ENCODE measurements at places on chromosomes 2 and 18.

DNA sequence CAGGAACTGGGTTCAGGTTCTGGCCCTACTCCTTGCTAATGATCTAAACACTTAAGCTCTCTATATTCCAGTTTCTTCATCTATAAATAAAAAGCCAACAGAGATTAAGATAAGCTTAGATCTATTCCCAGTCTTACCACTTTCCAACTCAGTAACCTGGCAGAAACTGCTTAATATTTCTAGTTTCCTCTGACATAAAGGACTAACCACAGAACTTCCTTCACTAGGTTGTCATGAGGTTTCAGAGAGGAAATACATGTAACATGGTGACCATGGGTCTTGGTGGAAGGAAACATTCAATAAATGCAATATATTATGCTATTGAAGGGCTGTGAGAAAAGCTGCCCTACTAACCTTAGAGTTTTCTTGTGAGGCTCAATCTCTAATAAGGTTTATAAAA lies 114.4 kb upstream of the PDE1A start:
- DNase-seq = no peak

DNA sequence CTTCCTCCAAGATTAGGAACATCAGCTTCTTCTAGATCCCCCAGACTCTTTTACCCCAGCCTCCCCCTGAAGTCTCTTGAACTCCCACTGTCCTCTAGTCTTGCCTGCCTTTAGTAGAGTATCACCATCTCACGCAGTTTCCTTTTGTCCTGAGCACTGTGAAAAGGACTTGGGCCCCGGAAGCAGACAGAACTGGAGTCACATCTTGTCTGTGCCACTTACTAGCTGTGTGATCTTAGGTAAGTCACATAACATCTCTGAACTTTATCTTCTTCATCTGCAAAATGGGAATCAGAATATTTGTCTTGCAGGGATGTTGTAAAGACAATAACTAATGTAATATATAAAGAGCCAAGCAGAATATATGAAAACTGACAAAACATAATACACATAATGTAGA lies 8.4 kb upstream of the TRABD2A start:
- DNase-seq = no peak

- DNase-seq = no peak
Measured at GRCh38 chr2:111035830-111036441, 84.8 kb upstream of the BCL2L11 start.

GRCh38 chr18:75362435-75362834 lies 65.1 kb downstream of the SMIM21 start:
- DNase-seq = no peak

- DNase-seq = no peak
Measured at GRCh38 chr2:172673056-172673683, 62.5 kb upstream of the RAPGEF4 start.

- DNase-seq = no peak
Measured at GRCh38 chr2:32614084-32614483, 13.8 kb upstream of the TTC27 start.

GRCh38 chr2:218152777-218153176 lies 14.0 kb downstream of the CXCR1 start:
- no peak for DNase-seq

DNA sequence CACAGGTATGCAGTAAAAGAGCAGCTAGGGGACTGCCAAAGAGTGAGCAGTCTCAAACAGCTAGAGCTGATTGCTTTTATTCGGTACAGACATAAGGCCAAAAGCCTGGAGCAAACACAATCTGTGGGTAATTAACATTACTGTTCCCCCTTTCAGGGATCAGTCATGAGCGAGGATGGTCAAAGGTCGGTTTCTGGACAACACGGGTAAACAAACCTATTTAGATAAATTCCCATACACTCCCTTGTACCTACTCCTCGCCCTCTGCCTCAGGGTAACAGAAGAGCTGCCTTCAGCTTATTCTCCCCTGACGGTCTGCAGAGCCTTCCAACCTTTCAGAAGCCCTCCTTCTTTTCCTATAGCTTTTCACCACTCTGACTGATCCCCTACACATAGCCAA lies 586.0 kb downstream of the SUCLG1 start:
- no peak for DNase-seq

- DNase-seq = no peak
Measured at GRCh38 chr18:55584201-55584600, 3.8 kb downstream of the TCF4 start.

- no peak for DNase-seq
Measured at GRCh38 chr2:239445771-239446524, 45.1 kb upstream of the HDAC4 start.

All from activated T-cell treated with anti-CD3 and anti-CD28 coated beads for 4 hours (primary cell).